ENCODE measurements at places on chromosomes 13 and 19.
A peak's percentile ranks its signal among the peaks of the same experiment; 100 is the strongest.

DNA sequence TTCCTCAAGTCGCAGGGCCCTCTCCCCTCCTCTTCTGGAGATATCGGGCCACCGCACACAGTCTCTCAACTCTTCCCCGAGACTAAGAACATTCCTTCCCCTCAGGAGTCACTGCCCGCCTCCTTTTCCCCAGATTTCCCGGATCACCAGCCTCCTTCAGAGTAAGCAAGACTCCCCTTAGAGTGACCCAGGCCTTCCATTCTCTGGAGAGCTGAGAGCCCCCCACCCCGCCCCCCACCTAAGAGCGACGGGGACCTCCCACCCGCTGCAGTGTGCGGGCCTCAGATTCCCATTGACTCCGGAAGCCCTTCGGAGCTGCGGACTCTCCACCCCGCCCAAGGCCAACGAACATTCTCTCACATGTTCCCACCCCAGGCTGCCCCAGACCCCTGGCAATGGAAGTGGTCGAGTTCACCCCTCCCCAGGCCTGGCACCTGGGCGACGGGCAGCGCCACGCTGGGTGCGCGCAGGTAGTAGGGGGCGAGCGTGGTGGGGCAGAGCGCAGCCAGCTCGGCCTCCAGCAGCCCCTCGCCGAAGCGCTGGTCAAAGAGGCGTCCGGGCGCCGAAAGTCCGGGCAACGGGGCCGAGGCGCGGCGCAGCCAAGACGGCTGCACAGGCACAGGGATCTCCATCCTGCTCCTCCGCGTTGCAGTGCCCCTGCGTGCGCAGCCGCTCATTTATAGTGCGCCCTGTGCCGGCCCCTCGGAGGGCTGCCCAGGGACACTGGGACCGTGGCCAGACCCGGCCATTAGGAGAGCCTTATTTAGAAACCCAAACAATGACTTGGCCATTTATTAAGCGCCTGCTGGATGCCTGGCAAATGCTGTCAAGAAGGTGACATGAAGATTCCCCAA, at the start of gene HSPB6:
Gene HSPB6 (minus strand): TSS at position 653 of the 854 bp plus-strand sequence. CDS start 21 bp downstream, at position 632.
- DNase-seq = peak; percentile 81

DNA sequence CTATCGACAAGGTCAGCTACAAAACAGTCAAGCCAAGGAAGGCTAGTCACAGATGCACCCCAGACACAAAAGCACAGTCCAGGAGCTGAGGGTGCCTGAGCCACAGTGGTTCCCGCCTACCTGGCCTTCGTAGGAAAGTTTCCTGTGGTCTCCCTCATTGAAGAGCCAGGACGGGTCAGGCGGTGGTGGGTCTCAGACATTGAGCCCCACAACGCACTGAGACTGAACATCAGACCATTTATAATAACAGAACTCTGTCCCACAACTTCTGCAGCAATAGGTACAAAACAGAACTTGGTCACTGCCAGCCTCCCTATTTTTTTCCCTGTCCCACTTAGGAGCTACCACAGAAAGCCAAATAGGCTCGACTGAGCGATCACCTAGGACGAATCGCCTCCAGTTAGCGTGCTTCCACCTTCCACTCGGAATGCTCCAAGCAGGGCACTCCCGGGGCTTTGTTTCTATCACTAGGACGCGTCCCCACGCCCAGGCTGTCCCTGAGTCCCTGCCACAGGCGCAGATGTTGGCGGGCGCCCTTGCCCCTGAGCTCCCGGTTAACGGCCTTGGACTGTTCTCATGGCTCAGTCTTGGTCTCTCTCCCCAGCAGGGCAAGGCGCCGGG, 640 bp upstream of the ZNF544 start:
- DNase-seq = no peak

- no peak for DNase-seq
These were observed 947.7 kb downstream of the EFNB2 start for GRCh38 chr13:105587786-105588185.

DNA sequence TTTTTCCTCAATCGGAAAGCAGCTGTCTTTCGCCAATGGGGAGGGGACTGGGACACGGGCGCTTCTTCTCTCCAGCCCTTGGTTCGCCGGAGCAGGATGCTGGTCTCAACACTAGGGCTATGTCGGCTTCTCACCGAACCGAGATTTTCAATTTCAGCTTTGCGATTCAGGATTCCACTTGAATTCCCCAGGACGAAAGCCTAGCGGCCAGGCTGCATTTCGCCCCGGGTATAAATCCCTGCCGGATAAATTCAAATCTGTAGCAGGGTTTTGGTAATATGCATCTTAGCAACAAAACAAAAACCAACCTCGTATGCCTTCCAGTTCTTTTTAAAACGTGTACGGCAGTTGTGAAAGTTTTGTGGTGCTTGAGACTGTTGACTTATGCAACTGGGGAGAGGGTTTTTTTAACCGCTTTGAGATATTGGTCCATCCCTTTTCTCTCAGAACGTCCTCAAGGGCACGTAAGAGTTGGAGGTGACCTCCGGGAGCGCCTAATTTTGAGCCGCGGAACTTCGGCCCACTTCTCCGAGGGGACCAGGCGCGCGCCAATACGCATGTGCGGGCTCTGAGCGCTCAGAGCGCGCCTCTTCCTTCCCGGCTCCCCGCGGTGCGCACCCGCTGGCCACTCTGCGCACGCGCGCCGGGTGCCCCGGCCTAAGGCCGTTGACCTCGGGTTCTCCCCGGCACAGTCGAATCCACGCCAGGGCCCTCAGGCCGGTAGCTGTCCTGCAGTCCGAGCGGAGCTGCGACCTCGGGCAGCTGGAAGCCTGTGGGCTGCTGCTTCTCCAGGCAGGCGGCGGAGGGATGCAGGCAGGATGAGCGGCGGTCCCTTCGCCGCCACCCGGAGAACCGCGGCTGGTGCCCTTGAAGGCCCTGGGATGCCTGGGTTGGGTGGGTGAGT, 7.6 kb downstream of the POU4F1 start:
- DNase-seq = no peak

DNA sequence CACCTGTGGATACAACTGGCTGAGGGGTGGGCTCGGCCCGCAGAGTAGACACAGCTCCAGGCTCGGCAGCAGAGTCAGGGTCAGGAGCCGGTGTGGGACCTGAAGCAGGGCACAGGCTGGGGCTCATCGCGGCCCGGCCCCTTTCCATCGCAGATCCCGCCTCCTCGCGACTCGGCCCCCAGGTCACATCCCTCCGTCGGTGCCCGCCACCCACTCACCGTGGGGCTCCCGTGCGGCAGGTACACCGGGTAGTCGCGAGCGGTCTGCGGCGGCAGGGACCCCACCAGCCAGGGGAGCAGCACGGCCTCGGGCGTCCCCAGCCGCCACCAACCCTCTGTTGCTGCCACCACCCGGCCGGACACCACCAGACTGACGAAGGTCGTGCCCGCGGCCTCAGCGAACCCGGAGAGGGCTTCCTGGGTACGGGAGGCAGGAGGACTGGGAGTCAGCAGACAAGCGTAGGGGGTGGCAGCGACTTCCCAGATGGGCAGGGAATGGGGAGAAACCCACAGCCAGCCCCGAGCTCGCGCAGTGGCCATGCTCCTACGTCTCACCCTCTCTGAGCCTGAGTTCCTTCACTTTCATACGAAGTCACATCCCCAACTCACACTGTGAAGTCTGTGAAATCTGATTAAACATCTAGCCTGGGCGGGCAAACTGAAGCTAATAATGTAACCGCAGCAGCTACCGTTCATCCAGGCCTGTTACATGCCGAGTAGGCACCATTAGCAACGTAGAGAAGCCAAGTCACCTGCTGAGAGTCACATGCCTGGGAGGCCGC, 3.7 kb downstream of the FUZ start:
- DNase-seq = peak; percentile 58
